ENCODE measurements at places on chromosomes 2 and 18.

- DNase-seq, result no peak
Measured at GRCh38 chr2:104340162-104340561, 513.8 kb upstream of the POU3F3 start.

DNA sequence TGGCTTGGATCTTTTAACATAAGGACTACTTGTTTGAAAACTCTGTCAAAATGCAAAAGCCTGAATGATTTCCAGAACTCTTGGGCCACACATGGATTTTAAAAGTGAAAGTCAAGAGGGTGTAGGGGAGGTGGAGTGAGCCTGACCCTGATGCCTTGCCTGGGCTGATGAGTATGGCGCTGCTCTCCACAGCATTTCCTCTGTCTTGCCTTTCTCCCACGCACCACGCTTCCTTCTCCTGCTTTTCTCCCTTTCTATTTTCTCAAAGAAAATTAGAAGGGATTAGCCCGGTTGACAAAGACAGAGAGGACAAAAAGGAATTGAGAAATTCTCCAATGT is 207.0 kb upstream of the CCDC68 start:
- no peak for DNase-seq

DNA sequence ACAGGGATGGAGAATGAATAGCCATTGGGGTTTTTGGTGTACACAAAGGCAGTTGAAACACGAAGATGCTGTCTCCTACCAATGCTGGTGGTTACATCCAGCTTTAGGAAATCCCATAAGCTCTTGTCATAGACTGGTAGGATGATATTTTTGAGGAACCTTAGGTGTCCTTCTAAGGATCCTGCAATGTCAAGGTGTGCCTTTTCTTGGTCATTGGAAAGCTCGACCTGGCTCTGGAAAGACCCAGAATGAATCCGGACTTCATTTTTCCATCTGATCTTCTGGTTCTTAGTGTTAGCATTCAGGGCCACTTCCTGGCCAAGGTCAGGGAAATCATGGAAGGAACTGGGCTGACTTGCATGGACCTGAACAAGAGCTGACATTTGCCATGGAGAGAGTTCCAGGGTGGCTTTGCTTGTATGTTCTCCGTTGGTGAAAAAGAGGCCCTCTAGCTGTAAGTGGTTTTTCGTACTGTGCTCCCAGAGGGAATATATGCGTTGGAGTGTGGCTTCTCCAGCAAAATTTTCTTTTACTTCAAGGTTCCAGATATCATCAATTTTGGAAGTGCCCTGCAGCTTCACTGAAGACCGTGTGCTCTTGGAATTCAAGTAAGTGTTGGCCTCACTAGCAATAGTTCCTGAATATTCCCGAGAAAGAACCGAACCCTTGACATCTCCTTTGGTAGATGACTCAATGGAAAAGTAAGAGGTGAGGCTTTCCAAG is 38.0 kb downstream of the APOB start:
- DNase-seq, result no peak

DNA sequence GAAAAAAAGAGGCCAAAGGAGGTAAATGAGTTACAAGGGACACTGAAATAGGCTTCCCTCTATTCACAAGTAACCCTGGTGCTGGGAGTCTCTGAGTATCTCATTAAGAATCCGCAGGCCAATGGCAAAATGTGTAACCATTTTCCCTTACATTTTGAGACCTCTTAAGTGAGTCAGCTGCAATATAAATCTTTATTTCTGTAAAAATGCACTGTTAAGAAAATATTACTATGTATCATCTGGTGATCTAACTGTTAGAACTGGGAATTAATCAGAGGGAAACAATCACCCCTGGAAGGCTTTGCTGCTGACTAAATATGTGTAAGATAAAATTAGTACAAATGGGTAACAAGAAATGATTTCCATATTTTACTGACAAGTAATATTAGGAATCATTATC is 483.1 kb upstream of the CHST9 start:
- DNase-seq, result no peak

DNA sequence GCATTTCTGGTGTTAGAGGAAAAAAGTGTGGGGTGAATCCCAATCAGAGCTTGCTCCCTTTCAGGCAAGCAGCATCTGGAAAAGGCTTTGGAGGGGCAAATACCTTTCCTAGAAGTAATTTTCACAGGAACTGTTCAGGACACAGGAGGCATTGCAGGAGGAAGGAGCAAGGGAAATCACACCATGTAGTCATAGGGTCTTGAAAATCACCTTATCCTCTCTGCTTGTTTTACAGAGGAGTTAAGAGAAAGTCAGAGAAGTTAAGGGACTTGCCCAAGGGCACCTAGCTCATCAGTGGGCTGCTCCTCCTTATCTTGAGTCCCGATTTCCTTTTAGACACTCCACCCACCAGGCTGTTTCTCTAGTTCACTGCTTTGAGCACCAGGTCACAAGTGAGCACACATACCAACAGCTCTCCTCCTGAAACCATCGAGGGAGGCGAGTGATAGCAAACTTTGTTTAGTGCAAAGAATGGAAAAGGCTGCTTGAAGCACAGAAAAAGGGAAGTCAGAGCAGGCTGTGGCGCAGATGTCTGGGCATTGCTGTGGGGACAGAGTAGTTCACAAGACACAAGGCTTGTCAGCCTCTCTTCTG is 89.2 kb upstream of the CXCR4 start:
- peak; percentile 65 for DNase-seq

DNA sequence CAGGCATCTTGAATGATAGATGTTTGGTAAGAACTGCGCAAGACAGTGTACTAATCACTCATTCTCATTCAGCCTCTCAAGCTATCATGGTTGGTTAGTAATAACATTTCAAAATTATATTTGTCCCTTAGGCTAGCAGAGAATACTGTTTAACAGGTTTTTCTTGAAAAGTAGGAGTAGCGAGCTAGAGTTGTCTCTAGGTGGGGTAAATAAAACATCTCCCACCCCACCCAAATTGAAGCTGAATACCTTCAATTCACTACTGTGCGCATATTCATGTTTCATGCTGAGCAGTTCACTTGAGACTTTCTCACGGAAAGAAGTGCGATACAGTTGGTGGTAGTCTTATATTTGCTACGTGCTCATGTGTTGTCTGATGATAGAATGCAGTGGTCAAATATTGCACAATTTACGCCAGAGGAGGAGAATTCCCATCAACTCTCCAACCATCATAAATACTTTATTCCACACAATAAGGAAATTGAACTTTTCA is 49.3 kb downstream of the NEDD4L start:
- DNase-seq, result no peak

DNA sequence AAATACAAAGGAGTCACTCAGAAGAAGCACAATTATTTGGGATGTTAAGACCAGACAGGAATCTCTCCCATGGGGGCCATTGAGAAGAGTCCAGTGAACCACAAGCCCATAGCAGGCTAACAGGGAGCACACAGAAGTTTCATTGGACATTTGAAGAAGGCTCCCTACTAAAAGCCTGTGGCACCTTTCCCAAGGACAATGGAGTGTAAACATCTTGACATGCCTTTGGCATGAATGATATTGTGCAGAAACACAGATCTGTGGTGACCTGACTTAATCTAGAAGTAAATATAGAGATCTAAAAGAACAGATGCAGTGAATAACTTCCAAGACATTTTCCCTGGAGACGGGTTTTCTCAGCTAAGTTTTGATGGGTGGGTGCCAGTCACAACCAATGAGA is 221.5 kb downstream of the EPHA4 start:
- no peak for DNase-seq
